ENCODE measurements at places on chromosomes 6 and 20.

- DNase-seq: no peak
Observed at GRCh38 chr20:25059866-25060465, 2.0 kb upstream of the ACSS1 start.

GRCh38 chr20:18858816-18859215 is 45.2 kb downstream of the SCP2D1 start:
- DNase-seq: no peak

DNA sequence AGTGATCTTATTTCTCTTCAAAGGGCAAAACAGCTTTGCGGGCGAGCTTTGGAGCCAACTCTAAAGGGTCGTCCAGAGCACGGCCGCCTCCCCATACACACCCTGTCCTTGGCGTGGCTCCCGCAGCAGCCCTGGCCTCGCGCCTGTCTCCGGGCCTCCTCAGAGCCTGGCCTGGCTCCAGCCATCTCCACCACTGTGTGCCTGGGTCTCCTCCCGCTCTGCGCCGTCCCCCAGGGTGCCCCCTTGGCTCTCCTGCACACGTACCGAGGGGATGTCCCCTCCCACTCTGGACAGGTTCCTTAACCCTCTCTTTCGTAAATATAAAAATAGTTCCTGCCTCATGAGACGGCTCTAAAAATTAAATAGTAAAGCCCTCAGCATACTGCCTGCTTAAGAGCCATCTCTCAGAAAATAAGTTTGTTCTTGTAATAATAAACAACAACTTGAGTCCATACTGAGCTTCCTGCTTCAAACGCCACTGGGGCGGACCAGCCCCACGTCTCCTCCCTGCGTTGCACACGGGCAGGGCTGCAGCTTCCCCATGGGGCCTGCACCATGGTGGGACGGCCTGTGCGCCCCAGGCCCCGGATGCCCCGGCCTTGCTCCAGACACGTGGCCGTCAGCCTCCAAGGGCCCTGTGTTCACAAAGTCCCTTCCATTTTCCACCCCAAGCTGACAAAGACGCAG is 226.2 kb downstream of the TTLL2 start:
- DNase-seq: no peak

DNA sequence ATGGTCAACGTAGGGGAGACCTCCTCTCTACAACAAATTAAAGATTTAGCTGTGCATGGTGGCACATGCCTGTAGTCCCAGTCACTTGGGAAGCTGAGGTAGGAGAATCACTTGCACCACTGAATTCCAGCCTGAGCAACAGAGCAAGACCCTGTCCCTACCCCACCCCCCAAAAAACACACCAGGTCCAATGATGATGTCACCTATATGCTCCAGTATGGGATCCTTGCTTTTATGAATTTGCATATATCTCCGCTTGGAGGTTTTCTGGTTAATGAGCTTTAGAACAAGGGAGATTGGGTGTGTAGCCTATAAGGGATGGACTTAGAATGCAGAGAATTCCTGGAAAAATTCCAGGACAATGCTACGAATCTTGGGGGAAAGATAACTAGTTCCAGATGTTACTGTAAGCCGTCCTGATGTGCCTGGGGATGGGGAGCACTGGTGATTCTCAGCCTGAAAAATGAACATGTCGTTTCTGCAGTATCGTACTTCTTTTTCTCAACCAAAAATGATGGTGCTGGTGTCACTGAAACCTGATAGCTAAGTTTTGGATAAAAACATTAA is 61.1 kb downstream of the ZBTB2 start:
- no peak for DNase-seq

DNA sequence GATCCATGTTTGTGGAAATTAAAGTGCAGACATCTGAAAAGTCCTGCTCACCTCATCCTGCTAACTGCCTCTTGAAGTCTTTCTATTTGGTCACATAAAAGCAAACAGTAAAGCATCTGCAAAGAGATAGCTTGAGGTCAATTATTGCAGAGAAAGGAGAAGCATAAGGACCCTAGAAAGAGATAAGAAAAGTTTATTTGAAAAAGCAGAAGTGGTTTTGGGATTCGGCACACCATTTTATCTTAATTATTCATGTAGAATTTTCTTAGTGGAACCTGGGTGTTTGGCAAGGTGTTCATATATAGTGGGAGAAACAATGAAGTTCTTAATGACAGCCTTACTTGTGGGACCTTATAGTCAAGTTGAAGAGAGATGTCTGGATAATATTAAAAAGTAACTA is 280.8 kb downstream of the CENPW start:
- DNase-seq: no peak

- DNase-seq: no peak
Observed at GRCh38 chr20:15317546-15318232, 980.3 kb upstream of the FLRT3 start.

DNA sequence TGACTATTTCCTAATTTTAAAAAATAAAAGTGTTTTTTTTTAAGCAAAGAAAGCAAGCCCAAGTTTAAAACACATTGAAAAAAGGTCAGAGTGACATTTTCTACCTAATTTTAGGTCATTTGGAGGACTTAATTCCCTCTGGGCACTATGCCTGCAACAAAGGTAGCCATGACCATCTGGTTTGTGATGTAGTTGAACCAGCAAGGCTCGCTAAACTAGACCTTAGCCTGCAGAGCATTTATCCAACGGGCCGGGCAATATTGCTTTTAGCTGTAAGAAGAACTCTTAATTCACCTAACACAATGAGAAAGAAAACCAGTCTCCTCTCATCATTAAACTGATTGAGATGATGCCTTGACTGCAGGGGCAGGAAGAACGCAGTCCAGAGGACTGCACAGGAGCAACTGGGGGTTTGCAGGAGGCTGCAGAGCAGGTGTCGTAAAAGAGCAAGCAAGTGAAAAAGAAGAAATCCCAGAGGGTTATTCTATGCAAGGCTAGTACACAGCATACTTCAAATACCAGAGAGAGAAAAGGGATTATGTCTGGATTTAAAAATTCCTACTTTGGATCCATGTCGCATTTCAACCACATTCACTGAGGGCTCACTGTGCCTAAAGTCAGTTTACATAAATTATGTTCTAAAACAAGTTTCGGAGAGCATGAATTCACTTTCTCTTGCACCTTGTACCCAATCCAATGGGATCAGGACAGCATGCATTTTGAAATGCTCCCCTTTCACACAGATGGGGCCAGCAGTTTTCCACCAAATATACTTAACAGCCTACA is 12.8 kb downstream of the TRAF3IP2 start:
- DNase-seq: no peak

DNA sequence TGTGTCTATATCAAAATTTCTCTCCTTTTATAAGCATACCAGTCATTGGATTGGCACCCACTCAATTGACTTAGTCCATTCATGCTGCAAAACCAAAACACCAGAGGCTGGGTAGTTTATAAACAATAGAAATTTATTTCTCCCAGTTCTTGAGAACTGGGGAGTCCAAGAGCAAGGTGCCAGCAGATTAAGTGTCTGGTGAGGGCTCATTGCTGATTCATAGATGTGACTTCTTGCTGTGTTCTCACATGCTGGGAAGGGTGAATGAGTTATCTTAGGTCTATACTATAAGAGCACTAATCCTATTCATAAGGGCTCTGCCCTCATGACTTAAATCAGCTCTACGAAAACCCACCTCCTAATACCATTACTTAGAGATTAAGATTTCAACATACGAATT is 501.4 kb downstream of the EPM2A start:
- no peak for DNase-seq

- no peak for DNase-seq
Observed at GRCh38 chr6:72589096-72589495, 32.8 kb upstream of the KCNQ5 start.

DNA sequence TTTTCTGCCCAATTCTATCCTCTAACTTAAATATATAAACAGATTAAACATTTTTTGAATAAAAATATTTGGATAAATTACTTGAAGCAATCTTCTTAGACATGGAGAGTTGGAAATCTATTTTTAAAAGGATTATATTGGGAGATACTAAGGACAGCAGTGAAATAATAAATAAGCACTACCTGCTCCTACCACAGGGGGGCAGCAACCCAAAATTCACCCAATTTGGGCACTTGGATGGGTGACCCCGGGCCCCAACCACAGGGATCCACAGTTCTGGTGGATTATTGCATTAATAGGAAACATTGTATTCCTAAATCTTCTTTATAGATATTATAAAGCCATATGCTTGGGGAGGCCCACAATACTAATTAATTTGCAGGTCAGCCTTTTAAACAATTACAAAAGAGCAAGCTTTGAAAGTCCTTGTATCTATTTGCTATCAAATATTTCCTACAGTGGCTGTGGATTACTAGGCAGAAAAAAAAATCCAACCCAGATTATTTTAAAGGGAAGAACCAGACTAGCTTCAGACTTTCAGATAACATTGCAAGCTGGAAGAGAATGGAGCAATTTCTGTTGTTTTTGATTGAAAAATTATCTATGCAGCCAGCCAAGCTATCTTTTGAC is 66.4 kb upstream of the PDE10A start:
- DNase-seq: no peak

DNA sequence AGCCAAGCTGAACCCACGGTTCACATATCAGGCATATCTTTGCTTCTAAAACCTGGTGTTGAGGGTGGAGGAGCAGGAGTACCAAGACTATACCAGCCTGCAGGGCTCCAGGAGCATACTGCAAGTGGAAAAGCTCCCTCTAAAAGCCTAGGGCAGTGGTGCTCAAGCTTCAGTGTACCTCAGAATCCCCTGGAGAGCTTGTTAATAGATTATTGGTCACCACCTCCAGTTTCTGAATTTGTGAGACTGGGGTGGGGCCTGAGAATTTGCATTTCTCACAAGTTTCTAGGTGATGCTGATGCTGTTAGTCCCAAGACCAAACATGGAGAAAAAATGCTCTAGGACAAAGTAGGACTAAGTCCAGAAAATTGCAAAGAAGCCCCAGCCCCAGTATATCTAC is 65.4 kb downstream of the FILIP1 start:
- DNase-seq: no peak

GRCh38 chr20:64140956-64141355 is 23.3 kb upstream of the MYT1 start:
- DNase-seq: no peak

- DNase-seq: no peak
Observed at GRCh38 chr6:41428336-41428995, 93.1 kb downstream of the NCR2 start.

- no peak for DNase-seq
Observed at GRCh38 chr6:26347699-26348098, 17.3 kb upstream of the BTN3A2 start.

DNA sequence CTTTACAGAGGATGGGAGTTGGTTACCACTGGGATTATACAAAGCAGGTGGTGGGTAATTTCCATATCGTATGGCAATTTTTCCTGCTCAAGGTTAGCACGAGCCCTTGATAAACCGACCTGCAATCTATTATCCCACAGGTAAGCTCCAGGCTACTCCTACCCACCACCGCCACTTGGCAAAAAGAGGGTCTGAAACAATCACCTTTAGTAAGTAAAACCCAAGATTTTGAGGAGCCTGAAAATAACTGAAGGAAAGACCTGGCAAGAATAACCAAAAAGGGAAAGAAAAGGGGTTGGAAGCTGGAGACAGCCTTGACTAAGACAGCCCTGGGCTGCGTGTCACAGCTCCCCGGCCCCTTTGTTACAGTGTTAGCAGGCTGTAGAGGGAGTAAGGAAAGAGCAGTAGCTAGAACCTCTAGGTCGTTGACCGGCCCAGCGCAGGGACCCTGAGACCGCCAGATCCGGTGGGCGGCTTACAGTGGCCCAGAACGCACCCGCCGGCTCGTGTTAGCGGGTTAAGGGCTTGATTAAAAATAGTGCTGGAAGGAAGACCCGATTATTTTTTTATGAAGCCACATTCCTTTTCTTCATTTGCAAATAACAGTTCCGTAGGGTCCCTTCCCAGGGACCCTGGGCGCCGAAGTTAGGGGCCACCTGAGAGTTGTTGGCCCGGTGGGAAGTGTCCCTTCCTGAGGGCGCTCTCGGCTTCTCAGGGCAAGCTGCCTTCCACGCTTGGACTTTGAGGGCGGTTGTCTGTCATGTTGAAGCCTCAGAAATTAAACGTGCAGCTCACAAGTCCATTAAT is 30.5 kb downstream of the TFAP2B start:
- no peak for DNase-seq

- no peak for DNase-seq
Observed at GRCh38 chr6:129753422-129753821, 43.4 kb upstream of the ARHGAP18 start.

GRCh38 chr6:64160486-64160885 is 524.9 kb downstream of the PHF3 start:
- no peak for DNase-seq

GRCh38 chr6:98830146-98830545 is 4.2 kb upstream of the POU3F2 start:
- DNase-seq: no peak

DNA sequence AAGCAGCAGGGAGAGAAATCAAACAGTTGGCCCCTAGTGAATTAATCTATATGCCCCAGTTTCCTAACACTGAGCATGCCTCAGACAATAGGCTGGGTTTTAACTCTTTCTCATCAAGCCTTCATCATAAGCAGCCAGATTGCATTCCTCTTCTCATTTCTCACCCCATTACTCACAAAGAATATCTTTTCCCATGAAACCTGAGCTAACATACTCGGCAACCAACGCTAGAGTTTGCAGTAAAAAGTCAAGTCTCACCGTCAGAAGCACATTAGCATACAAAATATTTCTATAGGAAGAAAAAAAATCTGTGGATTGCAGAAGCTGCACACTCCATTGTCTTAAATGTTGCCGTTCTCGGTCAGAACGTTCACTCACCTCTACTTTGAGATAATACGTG is 429.9 kb upstream of the ARID1B start:
- no peak for DNase-seq

Data from 8988T (cell line).